ENCODE measurements at places on chromosomes 4 and X.

- DNase-seq, result no peak
Observed at GRCh38 chr4:60194214-60194613, 1005.9 kb upstream of the ADGRL3 start.

DNA sequence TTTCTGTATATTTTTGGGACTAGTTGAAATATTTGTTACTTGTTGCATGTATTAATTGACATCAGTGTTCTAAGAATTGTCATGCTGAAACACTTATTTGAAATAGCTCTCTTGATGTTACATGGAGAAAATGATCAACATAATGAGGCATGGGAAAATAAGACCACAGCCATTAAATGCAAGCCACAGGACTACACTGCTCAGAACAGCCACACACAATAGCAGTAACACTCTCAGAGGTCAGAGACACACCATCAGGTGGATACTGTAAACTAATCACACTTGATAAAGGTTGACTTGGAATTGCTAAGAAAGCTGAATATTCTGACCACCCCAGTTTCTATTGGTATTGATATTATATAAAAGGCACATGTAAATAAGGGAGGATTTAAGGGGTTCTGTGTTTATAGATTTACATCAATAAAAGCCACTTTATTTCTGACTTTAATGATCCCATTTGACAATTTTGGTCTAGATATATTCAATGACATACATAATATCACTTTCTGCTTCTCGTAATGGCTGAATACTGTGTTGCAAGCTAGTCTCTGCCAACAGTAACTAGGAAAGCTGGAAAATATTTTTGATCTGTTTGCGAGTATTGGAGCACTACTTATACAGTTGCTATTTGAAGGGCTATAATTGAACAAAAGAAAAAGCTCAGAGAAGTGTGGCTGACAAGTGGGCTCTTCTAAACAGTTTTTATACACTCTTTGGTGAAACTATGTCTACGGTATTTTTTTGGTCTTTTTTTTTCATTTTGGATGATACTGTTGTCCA, 876.5 kb upstream of the INTU start:
- no peak for DNase-seq

DNA sequence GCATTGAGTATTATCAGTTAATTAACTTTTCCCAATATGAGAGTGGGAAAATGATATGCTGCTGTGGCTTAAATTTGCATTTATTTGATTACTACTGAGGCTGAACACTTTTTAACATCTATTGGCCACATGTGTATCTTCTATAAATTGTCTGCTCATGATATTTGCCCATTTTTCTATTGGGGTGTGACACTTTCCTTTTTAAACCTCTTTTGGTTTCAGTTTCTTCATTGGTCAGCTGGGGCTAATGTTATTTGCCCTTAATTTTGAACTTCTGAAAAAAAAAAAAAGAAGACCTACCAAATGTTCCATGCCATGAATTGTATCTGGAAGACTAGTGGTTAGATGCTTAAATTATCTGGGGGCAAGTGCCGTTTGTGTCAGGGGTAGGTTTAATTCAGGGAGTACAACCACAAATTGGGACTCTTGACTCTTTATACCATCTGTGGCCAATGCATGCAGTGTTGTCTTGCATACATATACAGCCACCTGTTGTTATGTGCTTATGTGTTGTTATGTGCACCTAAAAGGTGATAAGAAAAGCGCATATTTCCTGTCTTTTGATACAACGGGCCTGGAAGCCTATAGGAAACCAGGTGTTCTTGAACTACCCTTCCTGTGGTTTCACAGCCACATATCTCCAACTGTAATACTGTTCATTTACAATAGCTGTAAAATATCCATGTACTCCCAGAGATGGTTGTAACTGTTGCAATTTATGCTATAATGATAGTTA, 49.0 kb downstream of the SH2D1A start:
- DNase-seq, result no peak

DNA sequence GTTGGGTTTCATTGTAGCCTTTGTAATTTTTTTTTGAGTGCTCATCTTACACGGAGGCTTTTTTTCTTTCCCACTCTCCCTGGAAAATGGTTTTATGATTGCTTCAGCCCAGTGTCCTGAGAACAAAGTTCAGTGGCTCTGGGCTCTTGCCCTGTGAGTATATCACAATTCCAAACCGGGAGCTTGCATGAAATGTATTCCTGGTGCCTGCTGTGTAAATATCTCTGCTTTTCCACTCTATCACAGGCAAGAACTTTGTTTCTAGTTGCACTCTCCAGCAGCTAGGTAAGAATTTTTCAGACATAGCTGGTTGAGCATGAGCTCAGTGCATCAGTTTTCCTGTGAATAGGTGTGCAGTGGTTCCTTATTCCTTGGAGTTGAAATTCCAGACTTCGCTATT, 60.8 kb downstream of the SUPT20HL2 start:
- no peak for DNase-seq

GRCh38 chr4:156672492-156673305, 298.9 kb downstream of the PDGFC start:
- no peak for DNase-seq

DNA sequence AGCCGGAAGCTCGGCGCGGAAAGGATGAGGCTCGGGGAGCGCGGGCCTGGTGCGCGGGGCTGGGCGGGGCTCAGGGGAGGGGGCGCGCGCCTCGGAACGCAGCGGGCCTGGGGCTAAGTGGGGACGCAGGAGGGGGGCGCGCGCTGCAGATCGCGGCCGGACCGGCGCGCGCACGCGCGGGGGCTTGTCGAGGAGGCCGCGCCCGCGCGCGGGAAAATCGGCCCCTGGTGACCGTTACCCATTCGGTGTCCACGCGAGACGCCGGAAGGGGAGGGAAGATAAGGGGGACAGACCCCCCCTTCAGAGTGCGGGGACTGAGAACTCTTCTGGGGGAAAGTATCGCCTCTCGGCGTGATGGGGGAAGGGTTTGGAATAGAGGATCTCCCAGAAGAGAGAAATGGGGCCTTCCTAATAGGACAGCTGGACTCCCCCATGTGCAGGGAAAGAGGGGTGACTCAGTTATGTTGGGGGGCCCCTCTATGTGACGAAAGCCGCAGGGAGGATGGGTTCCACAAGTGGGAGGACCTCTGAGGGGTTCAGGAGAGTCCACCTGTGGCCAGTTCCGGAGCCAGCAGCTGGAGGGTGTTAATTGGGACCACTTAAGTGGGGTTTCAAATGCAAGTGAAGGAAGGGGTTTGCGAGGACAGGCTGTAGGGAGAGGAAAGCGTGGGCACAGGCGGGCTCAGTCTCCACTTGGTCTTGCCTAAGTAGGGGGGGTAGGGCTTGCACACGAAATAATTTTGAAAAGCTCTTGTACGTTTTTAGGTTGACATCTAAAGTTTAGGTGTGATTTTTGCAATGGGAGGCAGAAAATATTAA, 584 bp downstream of the SUV39H1 start:
- no peak for DNase-seq

DNA sequence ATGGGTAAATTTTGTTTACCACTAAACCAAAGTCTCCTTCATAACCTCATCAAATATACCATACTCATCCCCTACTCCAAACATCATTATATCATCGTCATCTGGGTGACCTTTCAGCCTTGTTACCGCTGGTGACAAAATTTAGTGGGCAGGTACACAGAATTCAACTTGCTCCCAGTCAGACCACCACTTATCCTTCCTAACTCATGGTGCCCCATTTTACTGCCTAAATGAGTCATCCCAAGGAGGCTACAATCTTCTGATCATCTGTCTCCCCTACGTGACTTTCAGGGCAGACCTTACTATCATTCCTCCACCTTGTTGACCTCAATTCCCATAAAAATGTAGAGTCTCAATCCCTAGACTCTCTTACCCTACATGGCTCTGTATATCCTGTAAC, 49.6 kb downstream of the DCHS2 start:
- DNase-seq, result no peak

DNA sequence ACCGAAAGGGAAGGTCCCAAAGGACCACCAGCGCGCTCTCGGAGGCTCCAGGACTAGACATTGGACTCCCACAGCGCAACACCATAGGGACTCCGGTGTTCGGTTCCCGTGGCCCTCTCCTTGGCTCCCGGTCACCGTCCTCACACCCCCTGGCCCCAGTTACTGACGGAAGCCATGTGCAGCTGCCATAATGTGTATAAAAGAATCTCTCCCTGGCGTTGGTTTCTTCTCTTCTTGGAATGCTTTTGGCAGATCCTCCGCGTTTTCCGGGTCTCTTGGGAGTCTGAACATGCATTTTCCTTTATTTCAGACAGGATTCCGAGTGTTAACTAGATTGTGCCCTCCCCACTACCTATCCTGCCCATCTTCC, 69.8 kb downstream of the FBXO8 start:
- no peak for DNase-seq

DNA sequence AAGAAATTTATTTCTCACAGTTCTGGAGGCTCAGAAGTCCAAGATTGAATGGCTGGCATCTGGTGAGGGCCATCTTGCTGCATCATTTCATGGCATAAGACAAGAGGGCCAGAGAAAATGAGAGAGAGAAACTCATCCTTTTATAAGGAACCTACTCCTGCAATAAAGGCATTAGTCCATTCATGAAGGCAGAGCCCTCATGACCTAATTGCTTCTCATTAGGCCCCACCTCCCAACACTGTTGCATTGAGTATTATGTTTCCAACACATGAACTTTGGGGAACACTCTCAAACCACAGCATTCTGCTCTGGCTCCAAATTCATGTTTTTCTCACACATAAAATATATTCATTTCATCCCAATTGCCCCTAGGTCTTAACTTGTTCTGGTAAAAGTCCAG, 14.2 kb downstream of the RNF175 start:
- no peak for DNase-seq

DNA sequence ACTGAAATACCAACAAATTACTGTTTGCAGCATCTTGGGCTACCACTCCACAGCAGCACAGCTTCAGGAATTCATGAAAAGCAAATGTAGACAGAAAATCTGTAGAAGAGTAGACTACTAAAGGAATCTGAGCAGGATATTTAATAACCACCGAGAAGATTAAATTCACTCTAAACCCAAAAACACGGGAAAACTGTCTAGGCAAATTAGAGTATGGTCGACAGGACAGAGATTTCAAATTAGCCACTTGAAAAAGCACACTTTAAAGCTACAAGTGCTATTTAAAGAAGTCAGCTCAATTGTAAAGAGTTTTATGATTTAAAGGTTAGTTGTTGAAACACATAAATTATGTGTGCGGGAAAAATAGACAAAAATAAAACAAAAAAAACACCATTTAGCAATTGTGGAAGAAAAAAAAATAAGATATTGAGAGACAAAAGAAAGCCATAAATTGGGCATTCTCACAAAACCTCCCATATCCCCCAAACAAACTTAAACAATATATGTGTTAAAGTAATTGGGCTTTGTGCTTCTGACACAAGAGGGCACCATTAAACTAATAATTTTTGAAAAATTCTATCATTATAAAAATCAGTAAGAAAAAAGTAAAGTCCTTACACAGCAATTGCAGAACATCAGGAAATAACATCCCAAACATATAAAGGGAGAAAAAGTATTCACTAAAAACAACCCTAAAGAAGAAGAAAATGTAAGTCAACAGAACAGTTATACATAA, 880.8 kb downstream of the TECRL start:
- DNase-seq, result no peak
